ENCODE measurements at places on chromosomes 4 and X. TPM values are rescaled to one million over a fixed set of nuclear protein-coding genes. Genes with fewer than 3 reads are reported as not detected.
A peak's percentile ranks its signal among the peaks of the same experiment; 100 is the strongest.

TMSB15C gene
- total RNA-seq, result 4.1 TPM

TLR10 gene
- not detected for total RNA-seq

IGSF1 gene
- not detected for total RNA-seq

SRPK3 gene
- not detected for total RNA-seq

CFP gene
- 18.6 TPM for total RNA-seq

LONRF3 gene
- 5.5 TPM for total RNA-seq

OTC gene
- not detected for total RNA-seq

DNA sequence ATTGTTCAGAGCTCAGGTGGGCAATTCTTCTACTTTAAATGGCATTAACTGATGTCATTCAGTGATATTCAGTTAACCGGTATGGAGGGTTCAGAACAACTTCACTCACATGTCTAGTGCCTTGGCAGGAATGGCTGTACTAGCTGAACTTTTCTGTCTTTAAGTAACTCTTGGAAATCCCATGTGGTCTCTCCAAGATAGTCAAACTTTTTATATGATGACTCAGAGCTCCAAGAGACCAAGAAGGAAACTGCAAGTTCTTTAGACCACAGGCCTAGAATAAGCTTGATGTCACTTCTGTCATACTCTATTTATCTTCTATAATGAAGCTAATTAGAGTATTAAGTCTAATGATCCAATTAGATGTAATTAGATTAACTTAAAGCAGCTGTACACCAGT, 24.9 kb downstream of the LHFPL1 start:
- H3K27me3 ChIP-seq, result no peaks in the 10 kb centered on the region
- no peaks in the 10 kb centered on the region for H3K4me1 ChIP-seq

GRCh38 chr4:78638337-78639172, 87.0 kb downstream of the ANXA3 start:
- no peaks in the 10 kb centered on the region for H3K4me1 ChIP-seq
- no peak for DNase-seq
- no peak overlapping the region for H3K27ac ChIP-seq
- H3K27me3 ChIP-seq, result no peaks in the 10 kb centered on the region
- no peaks in the 10 kb centered on the region for H3K36me3 ChIP-seq

GRCh38 chr4:98359646-98360045, 98.5 kb downstream of the RAP1GDS1 start:
- no peaks in the 10 kb centered on the region for H3K4me1 ChIP-seq
- H3K4me3 ChIP-seq, result no peak overlapping the region
- H3K27ac ChIP-seq, result no peak overlapping the region
- no peak for DNase-seq
- H3K27me3 ChIP-seq, result no peaks in the 10 kb centered on the region
- peaks cover under 1% of the 10 kb centered on the region for H3K36me3 ChIP-seq

GRCh38 chr4:76896614-76897535, 1.1 kb downstream of the SOWAHB start:
- H3K27ac ChIP-seq, result no peak overlapping the region
- H3K4me1 ChIP-seq, result peaks cover 15% of the 10 kb centered on the region
- DNase-seq, result peak; percentile 49
- peak overlapping the region; percentile 59 for H3K4me3 ChIP-seq

DNA sequence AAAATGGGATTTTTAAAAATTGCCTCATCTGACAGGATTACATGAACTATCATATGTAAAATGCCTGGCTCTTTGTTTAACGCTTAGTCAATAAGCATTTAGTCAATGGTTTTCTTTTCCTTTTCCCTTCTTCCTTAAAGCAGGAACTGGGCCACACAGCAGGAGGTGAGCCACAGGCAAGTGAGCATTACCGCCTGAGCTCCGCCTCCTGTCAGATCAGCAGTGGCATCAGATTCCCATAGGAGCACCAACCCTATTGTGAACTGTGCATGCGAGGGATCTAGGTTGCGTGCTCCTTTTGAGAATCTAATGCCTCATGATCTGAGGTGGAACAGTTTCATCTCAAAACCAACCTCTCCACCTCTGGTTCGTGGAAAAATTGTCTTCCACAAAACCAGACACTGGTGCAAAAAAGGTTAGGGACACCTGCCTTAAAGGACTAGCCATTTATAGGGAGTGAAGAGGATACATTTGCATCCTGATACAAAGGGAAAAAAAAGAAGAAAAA, 306.1 kb downstream of the FBXW7 start:
- H3K27me3 ChIP-seq, result no peaks in the 10 kb centered on the region
- H3K4me3 ChIP-seq, result no peak overlapping the region
- no peak for DNase-seq
- H3K4me1 ChIP-seq, result no peaks in the 10 kb centered on the region

GRCh38 chr4:19971829-19972228, 279.9 kb upstream of the SLIT2 start:
- H3K4me1 ChIP-seq, result no peaks in the 10 kb centered on the region
- no peak overlapping the region for H3K4me3 ChIP-seq
- no peak overlapping the region for H3K27ac ChIP-seq
- H3K27me3 ChIP-seq, result no peaks in the 10 kb centered on the region

GRCh38 chr4:125123570-125124109, 191.1 kb upstream of the FAT4 start:
- no peaks in the 10 kb centered on the region for H3K27me3 ChIP-seq
- DNase-seq, result no peak
- H3K4me1 ChIP-seq, result no peaks in the 10 kb centered on the region
- H3K4me3 ChIP-seq, result no peak overlapping the region
- no peak overlapping the region for H3K27ac ChIP-seq

All from CD4-positive, alpha-beta T cell (primary cell).